ENCODE measurements at places on chromosomes 3 and 15. TPM values are rescaled to one million over a fixed set of nuclear protein-coding genes. Genes with fewer than 3 reads are reported as not detected.

GRCh38 chr15:85792912-85793590 is 1.7 kb downstream of the KLHL25 start:
- peak; percentile 36 for DNase-seq

PLA2G4D gene
- not detected for polyA plus RNA-seq

NR2E3 gene
- polyA plus RNA-seq: 0.65 TPM

DNA sequence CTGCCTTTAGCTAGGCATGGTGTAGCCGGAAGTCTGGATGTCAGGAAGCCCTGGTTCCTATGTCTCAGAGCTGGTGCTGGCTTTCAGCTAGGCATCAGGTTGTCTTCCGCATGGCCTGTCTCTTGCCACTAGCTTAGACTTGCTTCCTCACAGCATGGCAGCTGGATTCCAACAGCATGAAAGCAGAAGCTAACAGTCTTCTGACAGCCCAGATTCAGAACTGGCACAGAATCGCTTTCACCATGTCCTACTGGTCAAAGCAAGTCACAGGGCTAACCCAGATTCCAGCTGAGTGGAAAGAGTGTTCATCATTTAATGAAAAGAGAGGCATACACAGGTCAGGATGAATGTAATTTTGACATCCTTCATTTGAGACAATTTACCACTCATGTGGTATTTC is 1050.5 kb downstream of the ROBO2 start:
- no peak for DNase-seq

DNA sequence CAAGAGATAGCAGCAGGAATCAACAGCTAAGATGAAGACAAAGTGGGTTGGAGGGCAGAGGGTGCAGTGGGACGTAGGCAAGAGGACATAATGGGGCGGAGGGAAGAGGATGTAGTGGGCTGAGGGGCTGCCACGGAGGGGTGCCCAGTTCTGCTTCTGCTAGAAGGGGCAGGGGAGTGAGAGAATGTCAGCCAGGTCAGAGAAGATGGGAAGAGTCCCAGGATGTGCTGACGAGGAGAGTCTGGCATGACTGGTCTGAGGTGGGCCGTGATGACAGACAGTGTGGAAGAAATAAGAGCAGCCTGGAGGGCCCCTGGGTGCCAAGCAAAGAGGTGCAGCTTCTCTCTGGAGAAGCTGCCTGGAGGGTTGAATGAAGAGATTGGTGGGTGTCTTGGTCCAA is 4.0 kb downstream of the SPSB4 start:
- DNase-seq: no peak

GRCh38 chr3:47780741-47781684 is 680 bp downstream of the SMARCC1 start:
- DNase-seq: peak; percentile 70

FBXO22 gene
- 49.8 TPM for polyA plus RNA-seq

DAZL gene
- polyA plus RNA-seq: not detected

- no peak for DNase-seq
These were observed 86.2 kb upstream of the CMSS1 start for GRCh38 chr3:99731499-99731898.

DNA sequence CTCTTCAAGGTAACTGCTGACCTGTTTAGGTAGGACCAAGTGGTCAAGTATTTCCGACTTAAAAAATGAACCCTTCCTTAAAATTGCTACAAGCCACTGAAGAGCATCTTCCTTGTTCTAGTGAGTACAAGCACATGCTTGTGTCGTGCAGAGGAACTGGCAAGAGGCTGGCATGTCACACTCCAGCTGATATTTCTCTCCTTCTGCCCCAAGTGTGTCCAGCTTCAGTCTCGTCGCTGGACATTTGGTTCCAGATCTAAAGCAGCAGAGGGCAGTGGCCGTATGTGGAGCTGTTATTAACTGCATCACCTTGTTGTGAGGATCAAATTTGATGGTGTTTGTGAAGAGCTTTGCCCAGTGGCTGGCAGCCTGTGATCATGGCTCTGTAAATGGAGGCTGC is 10.0 kb downstream of the RBP2 start:
- no peak for DNase-seq

DNA sequence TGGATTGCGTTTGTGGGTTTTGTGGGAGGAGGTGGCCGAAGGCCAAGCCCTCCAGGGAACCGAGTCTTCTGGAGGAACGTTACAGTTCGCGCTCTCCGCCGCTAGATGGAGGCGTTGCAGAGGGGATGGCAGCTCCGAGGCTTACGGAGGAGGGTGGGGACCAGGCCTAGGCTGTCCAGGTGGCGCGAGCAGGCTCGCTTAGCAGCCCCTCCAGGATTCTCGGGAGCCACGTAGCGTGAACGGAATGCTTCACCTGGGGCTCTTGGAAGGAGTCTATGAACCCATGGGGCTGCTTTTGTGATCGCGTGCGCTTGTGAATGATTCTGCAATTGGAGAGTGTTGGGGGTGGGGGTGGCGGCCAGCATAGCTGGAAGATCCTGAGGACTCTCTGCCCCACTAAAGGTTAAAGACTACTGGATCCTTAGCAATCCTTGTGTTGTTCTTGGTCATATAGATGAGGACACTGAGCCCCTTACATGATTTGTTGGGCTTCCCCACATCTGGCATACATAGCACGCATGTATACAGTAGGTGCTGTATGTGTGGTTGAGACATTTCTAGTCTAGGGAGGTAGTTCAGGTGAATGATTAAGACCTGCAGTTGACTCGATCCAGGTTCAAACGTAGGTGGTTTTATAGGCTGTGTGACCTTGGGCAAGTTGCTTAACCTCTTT is 25.7 kb downstream of the FAM3D start:
- peak; percentile 85 for DNase-seq

All from GM23248 (cell line).